ENCODE measurements at places on chromosomes 7 and 10.

DNA sequence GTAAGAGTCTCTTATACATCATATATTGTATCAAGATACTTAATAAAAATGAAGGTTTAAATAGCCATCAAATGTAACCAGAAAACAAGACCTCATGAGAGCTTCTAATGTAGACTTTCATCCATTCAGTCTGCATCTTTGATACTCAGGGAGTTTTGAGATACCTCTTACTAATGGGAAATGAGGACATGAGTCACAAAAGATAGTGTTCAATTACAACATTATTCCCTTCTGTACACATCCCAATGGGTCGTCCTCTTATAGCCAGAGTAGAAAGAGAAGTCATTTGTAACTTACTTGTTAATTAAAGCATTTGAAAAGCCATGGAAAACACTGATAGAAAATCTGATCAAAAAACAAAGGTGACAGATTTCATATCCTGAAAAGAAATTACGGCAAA, 19.4 kb downstream of the SHTN1 start:
- no peak for DNase-seq

GRCh38 chr7:36723291-36723690, 1.0 kb downstream of the AOAH start:
- no peak for DNase-seq

DNA sequence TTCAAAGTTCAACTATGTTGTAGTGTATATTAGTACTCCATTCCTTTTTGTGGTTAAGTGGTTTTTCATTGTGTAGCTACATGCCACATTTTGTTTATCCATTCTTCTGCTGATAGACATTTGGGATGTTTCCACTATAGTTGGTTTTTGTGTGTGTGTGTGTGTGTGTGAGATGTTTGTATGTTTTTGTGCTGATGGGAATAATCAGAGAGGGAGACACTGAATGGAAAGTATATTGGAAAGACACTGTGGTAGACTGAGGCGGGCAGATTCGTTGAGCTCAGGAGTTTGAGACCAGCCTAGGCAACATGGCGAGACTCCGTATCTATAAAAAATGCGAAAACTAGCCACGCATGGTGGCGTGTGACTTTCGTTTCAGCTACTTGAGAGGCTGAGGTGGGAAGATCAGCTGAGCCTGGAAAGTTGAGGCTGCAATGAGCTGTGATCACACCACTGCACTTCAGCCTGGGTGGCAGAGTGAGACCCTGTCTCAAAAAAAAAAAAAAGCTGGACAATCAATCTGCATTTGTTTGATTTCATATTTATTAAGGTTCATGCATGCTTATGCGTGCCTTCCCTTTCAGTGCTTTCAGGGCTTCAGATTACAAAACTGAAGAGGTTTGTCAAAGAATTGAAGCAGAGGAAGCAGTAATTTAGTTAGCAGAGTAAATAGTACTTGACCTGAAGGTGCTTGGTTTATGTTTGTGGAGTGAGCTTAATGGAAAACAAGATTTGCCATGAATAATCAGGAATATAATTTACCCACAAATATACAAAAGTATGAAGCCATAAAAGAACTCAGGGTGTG, 14.7 kb downstream of the SEC24C start:
- DNase-seq: no peak

DNA sequence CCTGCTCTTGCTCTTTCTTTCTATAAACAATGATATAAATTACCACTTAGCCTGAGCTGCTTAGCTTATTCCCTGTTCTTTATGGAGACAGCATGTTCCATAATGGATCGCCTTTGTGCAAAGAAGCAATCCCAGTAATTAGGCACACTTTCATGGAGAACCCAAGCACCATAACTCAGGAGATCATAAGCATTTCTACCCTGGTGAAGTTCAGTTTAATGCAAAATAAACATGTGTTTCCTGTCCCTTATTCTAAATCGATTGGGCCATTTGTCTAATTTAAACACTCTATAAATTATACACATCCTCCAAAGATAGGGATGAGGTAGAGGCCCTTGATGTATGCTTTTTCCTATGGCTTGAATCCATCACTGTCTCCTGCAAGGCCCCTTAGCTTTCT, 75.8 kb upstream of the TMEM72 start:
- DNase-seq: no peak

DNA sequence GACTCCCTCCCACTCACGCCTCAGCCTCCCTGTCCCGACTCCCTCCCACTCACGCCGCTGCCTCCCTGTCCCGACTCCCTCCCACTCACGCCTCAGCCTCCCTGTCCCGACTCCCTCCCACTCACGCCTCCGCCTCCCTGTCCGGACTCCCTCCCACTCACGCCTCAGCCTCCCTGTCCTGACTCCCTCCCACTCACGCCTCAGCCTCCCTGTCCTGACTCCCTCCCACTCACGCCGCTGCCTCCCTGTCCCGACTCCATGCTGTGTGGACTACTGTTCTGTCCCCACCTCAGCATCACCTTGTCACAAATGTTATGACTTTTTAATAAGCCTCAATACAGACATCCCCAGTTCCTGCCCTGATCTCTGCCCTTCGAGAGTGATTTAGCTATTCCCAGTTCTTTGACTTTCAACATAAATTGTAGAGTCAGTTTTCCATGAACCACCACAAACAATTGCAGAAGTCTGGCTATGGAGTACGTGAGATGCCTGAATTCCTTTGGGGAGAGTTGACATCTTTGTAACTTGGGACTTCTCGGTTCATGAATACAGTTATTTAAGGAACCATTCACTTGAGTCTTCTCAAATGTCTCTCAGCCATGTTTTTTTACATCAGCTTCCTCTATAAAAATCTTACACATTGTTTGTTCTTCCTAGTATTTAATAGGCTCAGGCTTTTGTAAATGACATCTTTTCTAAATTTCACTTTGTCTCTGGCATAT, 71.9 kb downstream of the FOXL3 start:
- DNase-seq: no peak

DNA sequence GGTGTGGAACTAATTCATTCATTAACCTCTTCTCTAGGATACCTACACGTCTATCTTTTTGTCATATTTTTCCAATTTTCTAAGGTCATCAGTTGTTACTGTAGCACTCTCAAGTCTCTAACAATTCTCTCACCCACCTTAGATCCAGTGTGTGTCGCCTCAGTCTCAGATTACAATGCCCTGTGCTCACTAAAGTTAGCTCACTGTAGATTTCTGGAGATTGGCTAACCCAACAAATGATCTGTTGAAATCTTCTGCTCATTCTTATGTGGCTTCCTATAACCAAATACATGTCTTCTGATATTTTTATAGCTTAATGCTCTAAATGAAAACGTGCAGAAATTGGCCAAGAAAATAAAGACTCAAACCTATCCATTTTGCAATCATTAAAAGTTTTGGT, 142.6 kb downstream of the SLC25A13 start:
- no peak for DNase-seq

GRCh38 chr7:157090485-157091165, 48.1 kb upstream of the UBE3C start:
- DNase-seq: no peak

DNA sequence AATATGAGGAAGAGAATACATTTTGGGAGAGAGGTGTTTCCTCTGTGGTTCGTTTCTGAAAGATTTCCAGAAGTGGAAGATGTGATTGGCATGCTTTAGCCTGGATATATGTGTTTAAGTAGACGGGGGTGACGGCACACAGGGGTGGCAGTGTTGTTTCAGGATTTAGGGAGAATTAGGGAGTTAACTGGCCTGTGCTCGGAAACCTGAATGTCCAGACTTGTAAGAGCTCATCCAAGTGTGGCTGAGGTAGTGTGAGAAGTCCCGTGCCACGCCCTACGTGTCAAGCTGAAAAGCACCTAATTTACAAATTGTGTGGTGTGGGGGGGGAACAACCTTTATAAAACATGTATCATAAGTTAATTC, 1.1 kb downstream of the RALA start:
- no peak for DNase-seq

GRCh38 chr7:144404946-144405345, 1.5 kb upstream of the NOBOX start:
- no peak for DNase-seq

DNA sequence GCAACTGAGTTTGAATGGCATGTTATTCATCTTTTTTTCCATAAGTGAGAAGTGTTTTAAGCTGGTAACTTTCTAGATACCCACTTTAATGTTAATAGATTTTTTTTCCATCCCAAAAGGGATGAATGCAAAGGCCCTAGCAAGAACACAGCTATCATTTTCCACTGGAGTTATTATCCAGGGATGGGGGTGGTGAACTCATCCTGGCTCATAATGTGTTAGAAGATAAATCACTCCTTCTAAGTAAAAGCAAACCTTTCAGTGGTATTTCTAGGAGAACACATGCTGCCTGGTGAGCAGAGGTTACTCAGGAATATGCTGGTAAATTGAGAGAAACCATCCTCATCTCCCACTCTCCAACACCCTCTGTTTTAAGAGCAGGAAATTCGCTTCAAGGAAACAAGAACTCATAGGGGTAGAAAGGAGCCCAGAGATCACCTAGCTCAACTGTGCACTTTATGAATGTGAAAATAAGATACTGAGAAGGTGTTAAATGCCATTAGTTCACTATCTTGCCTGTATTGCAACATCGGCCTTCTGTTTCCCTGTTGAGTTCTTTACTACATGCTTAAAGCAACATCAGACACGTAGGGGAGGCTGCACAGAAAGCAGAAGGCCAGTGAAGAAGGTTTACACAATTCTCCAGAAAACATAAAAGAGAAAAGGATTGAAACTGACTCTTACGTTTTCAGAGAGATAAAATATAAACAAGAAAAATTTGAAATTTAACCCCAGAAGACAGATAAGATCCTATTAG, 264.0 kb upstream of the PRKCQ start:
- no peak for DNase-seq

DNA sequence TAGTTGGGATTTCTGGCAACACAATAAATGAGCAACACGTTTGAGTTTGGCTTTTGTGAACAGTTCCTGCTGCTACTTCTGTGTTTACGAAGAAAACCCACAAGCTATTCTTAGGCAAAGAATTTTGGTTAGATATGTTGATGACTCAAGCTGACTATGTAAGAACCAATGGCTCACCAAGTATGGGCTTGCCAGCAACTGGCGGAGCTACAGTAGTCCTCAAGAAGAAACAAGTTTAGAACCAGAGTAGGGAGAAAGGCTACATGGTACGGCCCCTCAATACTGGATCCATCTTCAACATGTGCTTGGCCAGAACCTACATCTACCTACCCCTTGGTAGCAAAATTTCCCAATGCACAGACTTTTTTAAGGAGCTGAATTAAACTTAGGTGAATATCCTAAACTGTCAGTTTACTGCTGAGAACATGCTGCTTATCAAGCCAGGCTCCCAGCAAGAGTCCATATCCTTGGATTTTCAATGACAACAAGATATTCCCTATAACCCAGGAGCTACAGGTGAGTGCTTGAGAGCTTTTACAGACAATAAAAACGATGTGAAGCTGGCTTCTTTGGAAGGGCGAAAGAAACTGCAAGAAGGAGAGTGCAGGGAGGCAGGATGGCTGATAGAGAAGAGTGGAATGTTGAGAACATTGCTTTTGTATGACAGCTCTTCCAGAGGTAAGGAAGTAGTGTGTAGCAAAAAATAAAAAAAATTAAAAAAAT, 74.3 kb upstream of the ASAH2 start:
- no peak for DNase-seq

DNA sequence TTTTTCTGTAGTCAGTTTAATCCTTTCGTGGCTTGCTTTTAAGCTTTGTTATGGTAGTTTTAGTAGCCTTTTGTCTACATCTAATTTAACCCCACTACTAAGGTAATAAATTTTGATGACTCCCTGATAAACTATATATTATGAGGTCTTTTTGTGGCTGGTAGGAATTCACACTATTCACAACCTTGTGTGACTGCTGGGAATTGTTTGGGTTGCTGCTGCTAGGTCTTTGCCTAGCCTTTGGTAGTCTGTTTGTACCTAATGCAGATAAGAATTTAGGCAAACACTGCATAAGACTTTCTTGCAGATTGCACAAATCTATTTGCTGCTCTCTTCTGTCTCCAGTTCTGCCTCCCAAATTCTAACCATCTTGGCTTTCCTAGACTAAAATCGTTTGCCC, 58.3 kb downstream of the SHOC2 start:
- no peak for DNase-seq

GRCh38 chr7:80536426-80536825, 24.6 kb upstream of the GNAT3 start:
- DNase-seq: no peak

GRCh38 chr10:10865303-10865702, 152.4 kb upstream of the CELF2 start:
- no peak for DNase-seq

GRCh38 chr7:26657206-26657641, 207.2 kb downstream of the SKAP2 start:
- DNase-seq: no peak

- no peak for DNase-seq
Measured at GRCh38 chr7:83469076-83469475, 179.9 kb downstream of the SEMA3E start.

- DNase-seq: no peak
Measured at GRCh38 chr7:19369806-19370205, 224.6 kb upstream of the FERD3L start.

DNA sequence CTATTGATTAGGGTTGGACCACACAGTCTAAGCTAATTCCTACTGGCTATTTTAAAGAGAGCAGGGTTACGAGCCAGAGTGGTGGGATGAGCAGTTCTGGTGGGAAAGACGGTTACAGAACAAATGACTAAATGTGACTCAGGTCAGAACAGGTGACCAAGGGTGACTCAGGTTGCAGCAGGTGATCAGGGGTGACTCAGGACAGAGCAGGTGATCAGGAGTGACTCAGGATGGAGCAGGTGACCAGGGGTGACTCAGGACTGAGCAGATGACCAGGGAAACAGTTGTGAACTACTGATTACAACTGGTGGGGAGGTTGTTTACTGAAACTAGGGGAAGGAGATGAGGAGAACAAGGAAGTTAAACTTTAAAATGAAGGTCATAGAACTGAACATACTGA, 366.3 kb downstream of the ABCA13 start:
- DNase-seq: no peak

DNA sequence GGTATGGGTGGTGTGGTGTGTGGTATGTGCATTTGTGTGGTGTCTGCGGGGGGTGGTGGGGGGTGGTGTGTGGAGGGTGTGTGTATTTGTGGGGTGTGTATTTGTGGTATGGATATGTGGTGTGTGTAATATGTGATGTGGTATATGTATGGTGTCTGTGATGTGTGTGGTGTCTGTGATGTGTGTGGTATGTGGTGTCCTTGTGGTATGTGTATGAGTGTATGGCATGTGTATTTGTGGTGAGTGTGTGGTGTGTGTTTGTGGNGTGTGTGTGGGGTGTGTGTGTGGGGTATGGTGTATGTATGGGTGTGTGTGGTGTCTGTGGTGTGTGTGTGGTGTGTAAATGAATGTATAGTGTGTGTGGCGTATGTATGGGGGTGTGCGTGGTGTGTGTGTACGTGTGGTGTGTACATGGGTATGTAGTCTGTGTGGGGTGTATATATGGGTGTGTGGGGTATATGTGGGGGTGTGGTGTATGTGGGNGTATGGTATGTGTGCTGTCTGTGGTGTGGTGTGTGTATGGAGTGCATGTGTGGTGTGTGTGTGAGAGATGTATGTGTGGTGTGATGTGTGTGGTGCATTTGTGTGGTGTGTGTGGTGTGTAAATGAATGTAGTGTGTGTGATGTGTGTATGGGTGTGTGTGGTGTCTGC, 27.1 kb upstream of the CHST15 start:
- DNase-seq: no peak

- no peak for DNase-seq
Measured at GRCh38 chr7:114939484-114940097, 17.7 kb downstream of the MDFIC start.

- no peak for DNase-seq
Measured at GRCh38 chr7:7178081-7178480, 4.3 kb upstream of the C1GALT1 start.

Measured in NCI-H460 (cell line).